LNCaP clone FGC (cell line): ENCODE measurements at places on chromosomes 6 and 20.

- peak; percentile 45 for DNase-seq
Measured at GRCh38 chr6:149922642-149923326, at the start of gene RAET1G. Gene RAET1G, minus strand, starts transcription at chr6:149923121. Its CDS starts 111 bp downstream, at chr6:149923010.

DNA sequence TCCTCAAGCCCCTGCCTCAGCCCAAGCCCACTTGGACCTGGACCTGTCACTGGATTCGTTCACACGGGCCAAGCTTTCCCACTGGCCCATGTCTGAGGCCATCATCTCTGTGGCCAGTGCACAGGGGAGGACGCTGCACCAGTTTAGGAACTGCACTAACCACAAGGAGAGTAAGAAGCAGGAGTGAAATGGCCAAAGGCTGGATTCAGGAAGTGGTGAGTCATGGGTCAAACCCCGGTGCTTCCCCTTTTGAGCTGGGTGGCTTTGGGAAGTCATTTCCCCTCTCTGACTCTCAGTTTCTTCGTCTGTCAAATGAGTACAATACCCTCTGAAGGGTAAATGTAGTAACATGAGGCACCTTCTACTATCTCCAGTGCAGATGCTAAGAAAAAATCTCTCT lies 87.9 kb downstream of the CD40 start:
- DNase-seq: no peak

GRCh38 chr20:41411391-41411847 lies 44.8 kb upstream of the EMILIN3 start:
- no peak for DNase-seq

GRCh38 chr6:105688573-105688972 lies 285.7 kb upstream of the PREP start:
- DNase-seq: no peak

DNA sequence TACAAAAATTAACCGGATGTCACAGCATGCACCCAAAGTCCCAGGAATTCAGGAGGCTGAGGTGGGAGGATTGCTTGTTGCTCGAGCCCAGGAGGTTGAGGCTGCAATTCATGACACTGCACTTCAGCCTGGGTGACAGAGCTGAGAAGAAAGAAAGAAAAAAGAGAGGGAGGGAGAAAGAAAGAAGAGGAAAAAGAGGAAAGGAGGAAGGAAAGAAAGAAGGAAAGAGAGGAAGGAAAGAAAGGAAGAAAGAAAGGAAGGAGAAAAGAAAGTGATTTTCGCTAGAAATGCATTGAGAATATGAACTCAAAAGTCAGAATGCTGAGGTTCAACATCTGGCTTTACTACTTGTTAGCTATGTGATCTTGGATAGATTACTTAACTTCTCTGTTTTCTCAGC lies 6.6 kb downstream of the SENP6 start:
- DNase-seq: no peak
